Aortic smooth muscle cell (primary cell): ENCODE measurements at places on chromosomes 12 and 14. TPM values are rescaled to one million over a fixed set of nuclear protein-coding genes. Genes with fewer than 3 reads are reported as not detected.

Gene OR4N2
- total RNA-seq, result not detected in 2 replicates

Gene ASCL1
- total RNA-seq, result not detected in 2 replicates

Gene CIDEB
- 0.68 and 1.1 TPM in 2 replicates for total RNA-seq

Gene ACIN1
- total RNA-seq, result 84.7 and 85.7 TPM in 2 replicates

Gene EXD2
- 16.6 and 16.7 TPM in 2 replicates for total RNA-seq

Gene TAMALIN
- total RNA-seq, result 4.6 and 6.2 TPM in 2 replicates

Gene ITGB7
- 1.5 and 2.1 TPM in 2 replicates for total RNA-seq

Gene CCND2
- 76.8 and 127 TPM in 2 replicates for total RNA-seq

Gene SDR9C7
- not detected in 2 replicates for total RNA-seq

Gene SLIRP
- 177 and 223 TPM in 2 replicates for total RNA-seq
